ENCODE measurements at places on chromosomes 6 and 20. TPM values are rescaled to one million over a fixed set of nuclear protein-coding genes. Genes with fewer than 3 reads are reported as not detected.

ENPP5 gene
- 3.6 TPM for total RNA-seq

TFAP2D gene
- 0.46 TPM for total RNA-seq

SLC39A7 gene
- total RNA-seq = 190 TPM

ZNF391 gene
- 1.6 TPM for total RNA-seq

OGFR gene
- 26.8 TPM for total RNA-seq

NKAIN2 gene
- under 0.01 TPM for total RNA-seq

RBM24 gene
- 2.9 TPM for total RNA-seq

NKAPL gene
- total RNA-seq = 1.7 TPM

COL9A1 gene
- not detected for total RNA-seq
